Epithelial cell of alveolus of lung (primary cell): ENCODE measurements at places on chromosomes 6 and 20. TPM values are rescaled to one million over a fixed set of nuclear protein-coding genes. Genes with fewer than 3 reads are reported as not detected.

TRIM40 gene
- not detected in 2 replicates for total RNA-seq

SLC32A1 gene
- total RNA-seq = not detected in 2 replicates

PRPF6 gene
- 39.2 and 55.0 TPM in 2 replicates for total RNA-seq

UNC5CL gene
- 0.13 and 0.32 TPM in 2 replicates for total RNA-seq

CFAP61 gene
- total RNA-seq = not detected in 2 replicates

GPSM3 gene
- total RNA-seq = 9.7 and 17.7 TPM in 2 replicates

GHRH gene
- not detected in 2 replicates for total RNA-seq

ME1 gene
- 20.0 and 24.0 TPM in 2 replicates for total RNA-seq

NKAPL gene
- total RNA-seq = 2.3 and 2.5 TPM in 2 replicates

SERPINB6 gene
- total RNA-seq = 119 and 137 TPM in 2 replicates

MMP24 gene
- 1.8 TPM in 1 of 2 replicates, not detected in the other for total RNA-seq

TPD52L1 gene
- 0.96 and 5.2 TPM in 2 replicates for total RNA-seq

CAP2 gene
- 1.2 and 7.5 TPM in 2 replicates for total RNA-seq

SLA2 gene
- total RNA-seq = not detected in 2 replicates

C6orf58 gene
- not detected in 2 replicates for total RNA-seq

XKR7 gene
- not detected in 2 replicates for total RNA-seq

GMPR gene
- total RNA-seq = 3.4 and 8.2 TPM in 2 replicates
